ENCODE measurements at places on chromosomes 3 and 15.

GRCh38 chr15:97902140-97902780, 58.2 kb upstream of the ARRDC4 start:
- DNase-seq = no peak

GRCh38 chr15:25342629-25343028, 96.2 kb downstream of the UBE3A start:
- no peak for DNase-seq

- DNase-seq = no peak
These were observed 319.3 kb downstream of the CTNNB1 start for GRCh38 chr3:41518626-41519025.

- no peak for DNase-seq
These were observed 7.3 kb downstream of the TYRO3 start for GRCh38 chr15:41566121-41566885.

DNA sequence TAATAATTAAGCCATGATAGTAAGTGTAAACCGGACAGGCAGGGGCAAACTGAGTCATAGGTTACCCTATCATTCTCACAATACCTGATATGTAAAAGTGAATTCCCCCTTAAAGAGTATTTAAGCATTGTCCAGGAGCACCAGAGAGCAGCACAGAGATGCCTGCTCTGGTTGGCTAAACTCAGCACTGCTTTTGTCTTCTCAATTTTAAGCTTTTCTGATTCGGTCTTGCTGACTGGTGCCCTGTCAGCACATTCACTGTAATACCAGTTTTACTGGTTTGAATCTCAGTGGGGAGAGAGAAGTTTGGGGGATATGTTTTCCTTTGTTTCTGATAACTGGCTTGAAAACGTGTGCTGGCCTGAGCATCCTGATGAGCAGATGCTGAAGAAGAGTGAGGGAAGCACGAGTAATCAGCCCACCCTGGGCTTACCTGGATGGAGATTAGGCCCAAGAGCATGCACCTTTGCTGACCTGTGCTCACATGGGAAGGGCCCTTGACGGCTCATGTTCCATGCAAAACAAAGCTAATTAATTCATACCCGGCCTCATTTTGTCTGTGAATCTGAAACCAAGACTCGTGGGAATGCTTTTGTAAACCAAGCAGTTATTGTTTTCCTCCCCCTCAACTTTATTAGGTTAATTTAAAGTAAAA, 208.5 kb upstream of the MRPL3 start:
- no peak for DNase-seq

- no peak for DNase-seq
These were observed 14.4 kb upstream of the TBL1XR1 start for GRCh38 chr3:177211503-177212277.
